ENCODE measurements at places on chromosomes 5 and 9.
A peak's percentile ranks its signal among the peaks of the same experiment; 100 is the strongest.

DNA sequence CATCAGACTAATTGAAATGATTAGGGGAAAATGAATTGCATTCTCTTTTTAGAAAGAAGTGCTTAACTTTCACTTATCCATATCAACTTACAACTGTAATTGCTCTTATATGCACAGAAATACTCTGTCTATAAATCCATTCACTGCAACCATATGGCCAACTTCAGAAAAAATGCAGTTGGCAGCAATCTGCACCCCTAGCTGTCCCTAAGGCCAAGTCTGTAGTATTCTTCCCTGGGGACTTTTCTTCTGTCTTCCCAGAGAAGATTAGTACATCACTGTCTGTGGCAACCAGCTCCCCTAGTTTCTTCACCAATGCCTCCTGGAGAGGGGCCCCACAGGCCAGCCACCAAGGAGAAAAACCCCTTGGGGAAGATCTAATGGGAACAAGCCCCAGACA, 45.4 kb downstream of the ABCA1 start:
- DNase-seq: no peak

GRCh38 chr9:31243386-31243785, 1141.1 kb upstream of the ACO1 start:
- no peak for DNase-seq

DNA sequence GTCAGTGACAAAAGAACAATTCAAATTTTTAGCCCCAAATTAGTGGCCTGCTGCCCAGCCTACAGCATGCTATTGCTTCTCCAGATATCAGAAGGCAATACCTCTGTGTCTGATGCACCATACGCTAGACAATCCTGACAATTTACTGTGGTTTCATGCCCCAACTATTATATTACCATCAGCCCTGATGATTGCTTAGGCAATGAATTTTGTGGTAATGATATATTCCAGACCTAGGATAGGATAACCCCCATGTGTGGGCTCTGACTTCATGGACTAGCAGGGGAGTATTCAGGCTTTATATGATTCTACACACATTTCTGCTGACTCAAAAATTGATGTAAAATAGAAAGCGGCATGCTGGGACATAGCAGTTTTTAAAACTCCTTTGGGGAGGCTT, 168.7 kb upstream of the FST start:
- no peak for DNase-seq

GRCh38 chr9:124617477-124618141, 110.4 kb upstream of the NR5A1 start:
- peak; percentile 55 for DNase-seq

DNA sequence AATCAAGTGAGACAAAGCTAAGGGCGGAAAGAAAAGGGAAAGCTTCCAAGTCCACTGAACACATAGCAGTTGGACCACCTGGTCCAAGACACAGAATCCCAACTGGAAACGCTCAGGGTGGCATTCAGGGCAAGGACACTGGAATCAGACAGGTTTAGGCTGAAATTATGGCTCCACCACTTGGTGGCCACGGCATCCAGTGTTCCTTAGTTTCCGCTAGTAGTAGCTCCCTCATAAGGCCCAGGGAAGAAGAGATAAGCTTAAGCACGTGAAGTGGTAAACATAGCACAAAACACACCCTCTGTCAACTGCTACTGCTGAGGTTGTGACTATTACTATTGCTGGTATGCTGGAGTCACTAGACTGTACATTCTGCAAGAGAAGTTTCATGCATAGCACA, 209.4 kb downstream of the GLIS3 start:
- no peak for DNase-seq

DNA sequence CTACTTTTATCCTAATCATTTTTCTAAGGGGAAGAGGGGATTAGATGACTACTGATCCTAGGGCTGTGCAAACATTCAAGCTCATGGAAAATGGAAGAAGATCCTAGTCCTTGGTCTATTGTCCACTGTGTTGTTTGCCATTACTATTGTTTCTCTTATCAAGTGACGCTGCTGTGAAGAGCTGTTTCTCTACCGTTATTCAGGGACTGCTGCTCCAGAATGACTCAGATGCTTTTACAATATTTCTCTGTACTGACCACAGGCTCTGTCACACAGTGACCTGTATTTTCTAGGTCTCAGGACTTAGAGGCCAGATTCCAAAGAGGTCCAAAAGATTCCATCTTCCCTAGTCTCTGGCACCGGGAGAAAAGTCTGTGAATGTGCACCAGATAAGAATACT, 159.5 kb upstream of the CHD1 start:
- no peak for DNase-seq

DNA sequence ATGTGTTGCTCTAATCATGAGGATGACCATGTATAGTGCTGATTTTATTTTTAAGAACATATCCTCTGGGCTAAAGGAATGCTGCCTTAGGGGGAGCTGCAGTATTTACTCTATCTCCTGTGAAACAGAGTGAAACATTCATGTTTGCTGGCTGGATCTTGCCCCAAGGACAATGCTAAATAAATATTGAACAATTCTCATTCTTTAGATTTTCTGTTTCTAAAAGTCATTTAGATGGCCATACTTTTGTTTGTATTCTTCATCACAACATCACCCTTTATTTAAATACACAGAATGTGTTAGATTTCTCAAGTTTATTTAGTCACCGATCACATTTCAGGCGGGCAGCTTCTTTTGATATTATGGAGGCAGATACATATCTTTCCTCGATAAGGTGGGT, 103.3 kb downstream of the ARHGEF28 start:
- no peak for DNase-seq

- no peak for DNase-seq
These were observed 37.9 kb upstream of the DPYSL3 start for GRCh38 chr5:147547730-147548129.

- DNase-seq: no peak
These were observed 23.0 kb upstream of the MEIKIN start for GRCh38 chr5:131968396-131968954.

DNA sequence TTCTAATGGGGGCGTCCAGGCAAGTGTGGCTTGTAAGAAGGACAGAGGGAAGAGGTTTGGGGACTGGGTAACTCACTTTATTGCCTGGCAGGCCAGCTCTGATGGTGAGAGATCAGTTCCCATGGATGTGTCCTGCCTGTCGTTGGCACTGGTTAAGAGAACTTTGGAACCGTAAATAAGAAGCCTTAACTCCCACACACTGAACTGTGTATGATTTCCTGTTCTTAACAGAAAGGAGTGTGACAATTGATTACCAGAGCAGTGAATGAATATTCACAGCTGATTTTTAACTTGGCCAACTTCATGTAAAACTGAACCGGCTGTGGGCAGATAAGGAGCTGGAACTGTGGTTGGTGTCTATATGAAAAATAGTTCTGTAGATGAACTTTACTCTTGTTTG, 63.2 kb downstream of the MEGF10 start:
- no peak for DNase-seq

- no peak for DNase-seq
These were observed 52.5 kb upstream of the PRLR start for GRCh38 chr5:35282810-35283209.

DNA sequence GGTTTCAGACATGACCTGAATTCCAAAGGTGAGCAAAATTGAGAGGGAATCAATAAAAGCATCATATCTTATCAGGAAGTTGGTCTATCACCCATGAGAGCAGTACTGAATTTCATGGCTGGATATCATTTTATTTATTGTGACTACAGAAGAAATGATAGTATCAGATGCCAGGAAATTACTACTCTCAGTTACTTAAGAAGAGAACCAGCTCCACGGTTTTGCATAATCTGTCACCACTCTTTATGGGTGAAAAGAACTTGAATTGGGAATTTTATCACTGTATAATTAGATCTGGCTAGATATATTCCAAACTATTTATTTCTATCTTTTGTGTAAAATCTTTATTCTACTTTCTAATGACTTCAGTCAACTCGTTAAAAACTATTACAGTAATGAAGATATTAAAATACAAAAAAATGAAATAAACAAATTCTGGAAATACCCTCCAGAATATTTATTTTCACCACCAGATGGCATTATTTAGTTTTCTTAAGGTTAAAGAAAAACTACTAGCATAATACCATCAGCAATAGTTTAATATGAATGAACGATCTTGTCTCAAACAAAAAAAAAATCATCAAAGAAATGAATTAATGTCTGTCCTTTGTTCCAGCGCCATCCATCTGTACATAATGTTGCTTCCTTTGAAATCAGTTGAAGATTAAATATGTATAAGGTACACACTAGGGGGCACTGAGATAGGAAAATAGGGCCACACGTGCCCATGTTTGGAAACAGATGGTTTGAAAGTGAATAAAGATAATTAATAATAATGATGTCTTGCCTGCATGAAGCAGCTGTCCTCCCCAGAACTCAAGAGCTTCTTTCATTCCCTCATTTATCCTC, 84.7 kb upstream of the SLCO6A1 start:
- DNase-seq: no peak

DNA sequence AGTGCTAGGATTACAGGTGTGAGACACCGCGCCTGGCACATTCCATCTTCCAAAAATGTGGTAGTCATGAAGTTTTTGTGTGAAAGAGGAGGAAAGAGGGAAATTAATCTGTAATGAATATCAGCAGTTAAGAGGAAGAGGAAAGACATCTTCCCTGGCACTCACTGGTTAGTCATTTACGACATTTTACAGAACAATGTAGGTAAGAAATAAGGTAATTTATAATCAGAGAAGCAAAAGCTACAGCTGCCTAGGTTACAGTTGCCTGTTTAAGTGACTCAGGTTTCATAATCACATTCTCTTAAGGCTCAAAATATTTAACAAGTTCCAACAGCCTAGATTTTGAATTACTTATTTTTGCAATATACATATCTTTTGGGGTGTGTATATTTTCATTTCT, 26.9 kb downstream of the CNOT6 start:
- DNase-seq: no peak

GRCh38 chr9:37622462-37622861, 28.3 kb upstream of the FRMPD1 start:
- no peak for DNase-seq

GRCh38 chr9:135001526-135001925, 83.8 kb upstream of the FCN1 start:
- no peak for DNase-seq

- DNase-seq: no peak
These were observed at the start of gene IL6ST for GRCh38 chr5:55994495-55994997. TSS of gene IL6ST (minus strand) at chr5:55994963. CDS start at chr5:55976278, 18,685 bp downstream.

DNA sequence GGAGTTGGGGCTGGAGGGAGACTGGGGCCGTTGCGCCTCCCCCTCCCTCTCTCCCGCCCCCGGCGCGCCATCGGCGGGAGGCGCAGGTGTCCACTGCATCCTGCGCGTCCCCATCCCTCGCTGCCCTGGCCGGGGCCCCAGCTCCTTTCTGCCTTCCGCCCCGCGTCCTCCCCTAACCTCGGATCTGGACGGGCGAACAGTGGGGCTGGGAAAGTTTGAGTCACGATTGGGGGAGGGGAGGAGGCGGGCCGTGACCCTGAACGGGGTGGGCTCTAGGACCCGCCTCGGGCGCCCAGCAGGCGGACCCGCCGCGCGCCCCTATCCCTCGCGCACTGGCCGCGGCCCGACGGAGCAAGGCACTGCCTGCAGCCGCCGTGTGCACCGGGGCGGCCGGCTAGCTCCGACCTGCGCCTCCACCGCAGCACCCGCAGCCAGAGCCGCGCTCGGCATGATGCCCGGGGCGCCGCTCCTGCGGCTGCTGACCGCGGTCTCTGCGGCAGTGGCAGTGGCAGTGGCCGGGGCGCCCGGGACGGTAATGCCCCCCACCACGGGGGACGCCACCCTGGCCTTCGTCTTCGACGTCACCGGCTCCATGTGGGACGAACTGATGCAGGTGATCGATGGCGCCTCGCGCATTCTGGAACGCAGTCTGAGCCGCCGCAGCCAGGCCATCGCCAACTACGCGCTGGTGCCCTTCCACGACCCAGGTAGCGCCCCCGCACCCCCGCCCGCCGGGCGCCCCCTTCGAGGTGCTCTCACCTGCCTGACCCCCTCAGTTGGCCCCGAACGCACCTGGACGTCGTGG, at the start of gene HMCN2:
TSS of gene HMCN2 (plus strand) at position 330 of the 805 bp plus-strand sequence. CDS start at position 449, 119 bp downstream.
- DNase-seq: no peak

DNA sequence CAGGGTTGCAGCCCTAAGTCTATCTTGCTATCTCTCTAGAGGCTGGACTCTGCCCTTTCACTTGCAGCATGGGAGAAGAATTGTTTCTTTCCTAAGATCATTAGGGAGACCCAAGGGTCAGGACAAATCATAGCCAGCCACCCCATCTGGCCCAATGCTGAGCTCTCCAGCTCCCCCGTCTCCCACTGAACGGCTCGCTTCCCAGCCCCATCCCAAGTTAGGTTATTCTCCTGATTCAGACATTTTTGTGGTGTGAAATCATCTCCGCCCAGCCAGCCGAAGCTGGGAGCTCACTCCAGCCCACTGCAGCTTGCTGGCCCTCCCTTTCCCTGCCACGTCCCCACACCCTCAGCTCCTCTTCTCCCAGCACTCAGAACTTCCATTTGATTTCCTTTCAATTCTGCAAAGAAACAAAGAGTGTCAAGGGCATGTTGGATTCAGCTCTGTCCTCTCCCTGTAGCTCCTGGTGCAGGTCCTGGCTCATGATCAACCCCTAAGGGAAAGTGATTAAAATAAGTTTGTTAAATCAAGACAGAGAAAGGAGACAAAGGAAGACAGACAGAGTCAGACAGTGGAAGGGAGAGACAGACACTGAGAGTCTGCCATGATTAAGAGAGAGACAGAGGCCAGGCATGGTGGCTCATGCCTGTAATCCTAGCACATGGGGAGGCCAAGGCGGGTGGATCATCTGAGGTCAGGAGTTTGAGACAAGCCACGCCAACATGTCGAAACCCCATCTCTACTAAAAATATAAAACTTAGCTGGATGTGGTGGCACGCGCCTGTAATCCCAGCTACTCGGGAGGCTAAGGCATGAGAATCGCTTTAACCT, 12.6 kb upstream of the SPARC start:
- DNase-seq: no peak

Data from activated CD8-positive, alpha-beta memory T cell treated with anti-CD3 and anti-CD28 coated beads for 1 hour (primary cell).